ENCODE measurements at places on chromosomes 16 and 17.

GRCh38 chr17:79679631-79680317 lies 51.0 kb upstream of the ENPP7 start:
- no peak for DNase-seq

DNA sequence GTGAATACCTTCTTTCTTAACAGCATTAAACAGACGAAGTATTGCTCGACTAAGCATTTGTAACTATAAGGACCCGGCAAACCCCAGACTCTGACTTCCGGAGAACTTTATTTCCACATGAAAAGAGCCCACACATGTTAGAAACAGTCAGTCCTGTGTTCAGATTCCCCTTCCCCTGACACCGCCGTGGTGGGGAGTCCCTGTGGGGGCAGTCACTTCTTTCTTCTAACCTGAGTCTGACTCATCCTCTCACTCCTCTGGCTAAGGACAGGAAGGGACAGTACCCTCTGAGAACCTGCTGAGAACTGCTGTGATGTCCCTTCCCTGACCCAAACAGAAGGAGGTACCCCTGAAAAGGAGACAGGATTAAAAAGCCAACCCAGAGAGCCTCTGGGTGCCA lies 165.1 kb downstream of the XYLT1 start:
- DNase-seq: no peak

DNA sequence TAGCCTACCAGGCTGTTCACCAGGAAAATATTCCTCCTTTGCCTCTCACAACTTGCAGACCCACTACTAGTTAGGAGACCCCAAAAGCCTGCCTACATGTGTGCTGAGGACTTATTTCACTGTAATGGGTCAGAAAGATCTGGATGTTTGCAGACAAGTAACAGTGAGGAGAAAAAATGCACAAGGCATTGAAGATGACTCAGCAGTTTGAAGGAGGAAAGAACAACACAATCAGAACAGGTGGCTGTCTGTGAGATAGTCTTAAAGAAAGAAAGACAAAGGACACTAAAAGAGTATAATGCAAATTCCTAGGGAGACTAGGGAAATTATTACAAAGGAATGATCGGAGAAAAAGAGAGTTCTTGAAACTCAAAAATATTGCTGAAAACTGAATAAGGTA lies 69.0 kb downstream of the ANKFN1 start:
- no peak for DNase-seq

- no peak for DNase-seq
Observed at GRCh38 chr16:51629576-51629975, 478.5 kb upstream of the SALL1 start.

DNA sequence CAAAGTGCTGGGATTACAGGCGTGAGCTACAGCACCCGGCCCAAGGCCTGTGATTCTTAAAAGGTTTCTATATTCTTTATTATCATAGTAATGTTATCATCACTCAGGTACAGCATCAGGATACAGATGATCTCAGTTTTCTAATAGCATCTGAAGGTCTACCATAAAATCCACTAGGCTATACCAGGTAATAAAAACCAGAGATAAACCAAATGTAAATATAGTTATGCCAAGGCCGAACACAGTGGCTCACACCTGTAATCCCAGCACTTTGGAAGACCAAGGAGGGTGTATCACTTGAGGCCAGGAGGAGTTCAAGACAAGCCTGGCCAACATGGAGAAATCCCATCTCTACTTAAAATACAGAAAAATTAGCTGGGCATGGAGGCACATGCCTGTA lies 53.8 kb downstream of the SYNRG start:
- no peak for DNase-seq

DNA sequence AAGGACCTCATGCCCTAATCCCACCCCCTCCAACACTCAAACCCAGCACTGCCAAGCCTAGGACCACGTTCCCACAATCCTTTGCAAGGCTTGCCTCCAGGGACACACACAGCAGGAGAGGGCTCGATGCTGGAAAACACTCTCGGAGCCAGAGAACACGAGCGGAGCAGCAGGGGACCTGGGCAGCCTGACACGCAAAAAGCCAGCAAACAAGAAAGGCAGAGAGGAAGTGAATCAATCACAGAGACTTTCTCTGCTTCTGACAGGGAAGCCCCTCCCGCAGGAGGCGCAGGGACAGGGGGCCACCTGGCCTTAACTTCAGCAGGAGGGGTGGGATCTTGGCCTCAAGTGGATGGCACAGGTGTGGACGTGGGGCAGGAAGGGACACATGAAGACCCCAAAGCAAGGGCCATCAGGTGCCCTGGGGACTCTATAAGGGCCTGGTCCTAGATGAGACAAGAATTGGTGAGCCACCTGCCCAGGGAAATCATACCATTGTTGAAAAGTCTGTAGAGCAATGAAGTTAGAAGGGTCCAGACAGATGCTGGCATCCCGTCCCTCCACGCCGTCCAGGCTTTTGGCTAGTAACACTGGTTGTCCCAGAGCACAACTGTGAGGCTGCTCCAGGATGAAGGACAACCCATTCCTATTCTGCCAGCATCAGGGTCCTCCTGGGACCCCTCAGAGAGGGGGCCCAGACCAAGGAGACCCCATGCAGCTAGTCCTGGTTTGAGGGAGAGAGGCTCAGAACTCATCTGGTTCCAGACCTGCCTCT lies 2.2 kb downstream of the SDK2 start:
- no peak for DNase-seq

All from NCI-H2227 treated with DMSO at 0.1 percent for 48 hours (cell line).